ENCODE measurements at places on chromosomes 11 and 22.
A peak's percentile ranks its signal among the peaks of the same experiment; 100 is the strongest.

DNA sequence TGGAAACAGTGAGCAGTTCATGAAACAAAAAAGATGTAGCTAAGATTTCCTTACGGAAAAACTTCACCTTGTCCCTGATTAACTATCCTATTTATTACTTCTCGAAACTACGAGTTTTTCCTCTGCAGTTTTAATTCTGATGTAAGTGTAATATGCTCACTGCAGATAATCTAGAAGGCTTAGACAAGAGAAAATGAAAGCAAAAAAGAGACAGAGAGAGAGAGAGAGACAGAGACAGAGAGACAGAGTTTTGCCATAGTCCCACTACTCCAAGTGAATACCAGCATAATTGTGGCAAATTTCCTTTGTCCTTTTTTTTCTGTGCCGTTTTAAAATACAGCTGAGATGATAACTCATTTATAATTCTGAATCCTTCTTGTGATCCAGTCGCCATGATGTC, 24.8 kb downstream of the FSHB start:
- no peak for DNase-seq

DNA sequence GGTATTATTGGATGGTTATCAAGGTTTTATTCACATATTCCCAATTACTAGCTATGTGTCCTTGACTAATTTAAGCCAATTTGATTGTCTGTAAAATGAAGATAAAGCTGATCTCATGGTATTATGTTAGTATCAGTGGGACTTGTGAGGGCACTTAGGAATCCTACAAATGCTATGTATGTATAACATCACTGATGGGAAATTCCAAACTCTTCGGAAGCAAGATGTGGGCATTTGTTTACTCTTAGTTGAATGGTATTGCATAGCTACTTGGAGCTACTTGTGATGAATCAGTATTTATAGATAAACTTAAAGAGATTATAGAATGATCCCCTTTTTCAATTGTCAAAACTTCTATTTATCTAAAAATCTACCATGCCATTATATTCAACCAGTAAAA, 239.9 kb downstream of the CNTN5 start:
- no peak for DNase-seq

DNA sequence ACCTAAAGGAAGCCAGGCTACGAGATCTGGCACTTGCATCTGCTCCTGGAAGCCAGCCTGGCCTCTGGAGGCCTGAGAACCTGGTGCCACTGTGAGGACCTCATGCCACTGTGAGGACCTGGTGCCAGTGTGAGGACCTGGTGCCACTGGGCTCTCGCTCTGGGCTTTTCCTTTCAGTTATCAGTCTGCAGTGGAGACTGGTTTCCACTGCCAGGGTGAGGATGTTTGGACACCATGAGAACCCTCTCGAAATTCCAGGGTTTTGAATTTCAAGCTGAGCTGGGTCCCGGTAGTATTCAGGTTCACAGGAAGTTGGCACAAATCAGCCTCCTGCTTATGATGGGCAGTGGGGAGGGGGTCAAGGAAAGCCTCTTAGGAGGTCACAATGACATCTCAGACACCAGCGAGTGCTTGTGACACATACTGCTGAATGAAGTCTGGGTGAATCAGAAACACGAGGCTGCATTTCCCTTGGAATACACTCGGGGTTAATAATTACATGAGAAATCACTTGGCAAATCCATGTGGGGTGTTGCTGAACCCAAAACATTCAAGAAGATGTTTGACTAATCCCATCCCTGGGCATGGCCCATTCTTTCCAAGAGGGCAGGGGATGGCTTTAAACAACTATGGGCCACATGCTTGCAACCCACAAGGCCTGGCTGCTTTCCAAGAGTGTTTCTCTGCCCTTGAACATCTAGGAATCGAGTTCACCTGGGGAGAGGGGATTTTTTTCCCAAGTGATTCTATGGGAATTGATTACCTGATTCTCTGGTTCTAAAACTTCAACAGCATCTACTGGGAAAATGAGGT, 60.2 kb downstream of the LINC01488 start:
- DNase-seq, result no peak

GRCh38 chr11:75966537-75967287, 151.7 kb downstream of the UVRAG start:
- no peak for DNase-seq

- DNase-seq, result no peak
Observed at GRCh38 chr11:65210748-65211147, 29.0 kb downstream of the CAPN1 start.

DNA sequence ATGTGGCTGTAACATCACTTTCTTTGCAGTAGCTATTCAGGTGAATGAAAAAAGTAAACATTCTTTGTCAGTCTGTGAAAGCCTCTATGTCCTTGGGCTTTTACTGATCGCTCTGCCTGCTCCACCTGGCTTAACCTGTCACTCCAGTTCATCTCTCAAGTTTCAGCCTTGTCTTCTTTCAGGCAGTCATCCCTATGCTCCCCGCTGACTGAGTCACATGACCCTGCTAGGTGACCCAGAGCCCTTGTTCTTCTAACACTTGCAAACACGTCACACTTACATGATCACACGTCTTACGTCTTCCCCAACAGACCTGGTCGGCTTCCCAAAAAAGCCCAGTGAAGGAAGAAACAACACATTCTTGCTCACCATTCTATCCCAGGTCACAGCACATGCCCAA, 499.3 kb upstream of the TENM4 start:
- no peak for DNase-seq

GRCh38 chr11:70603114-70603755, 204.9 kb downstream of the CTTN start:
- no peak for DNase-seq

GRCh38 chr11:67372993-67373647, at the start of gene CLCF1:
Gene CLCF1, minus strand, starts transcription at chr11:67373598. Its CDS starts 59 bp downstream, at chr11:67373539.
- peak; percentile 43 for DNase-seq

DNA sequence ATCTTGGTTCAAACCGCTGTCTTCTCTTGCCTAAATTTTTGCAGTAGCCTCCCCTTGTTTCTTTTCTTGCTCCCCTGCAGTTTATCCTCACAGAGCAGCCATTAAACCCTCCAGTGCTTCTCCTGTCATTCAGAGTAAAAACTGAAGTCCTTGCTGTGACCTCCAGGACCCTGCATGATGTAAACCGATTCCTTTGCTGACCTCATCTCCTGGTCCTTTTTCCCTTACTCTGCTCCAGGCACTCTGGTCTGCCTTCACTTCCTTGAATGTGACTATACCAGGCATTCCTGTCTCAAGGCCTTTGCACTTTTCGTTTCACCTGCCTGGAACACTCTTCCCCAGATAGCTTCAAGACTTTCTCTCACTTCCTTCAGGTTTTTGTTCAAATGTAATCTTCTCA, 152.0 kb downstream of the WNT11 start:
- no peak for DNase-seq

GRCh38 chr11:67024410-67024809, 1.5 kb downstream of the SYT12 start:
- DNase-seq, result peak; percentile 67

- no peak for DNase-seq
Observed at GRCh38 chr11:32584921-32585320, 1.3 kb downstream of the EIF3M start.

DNA sequence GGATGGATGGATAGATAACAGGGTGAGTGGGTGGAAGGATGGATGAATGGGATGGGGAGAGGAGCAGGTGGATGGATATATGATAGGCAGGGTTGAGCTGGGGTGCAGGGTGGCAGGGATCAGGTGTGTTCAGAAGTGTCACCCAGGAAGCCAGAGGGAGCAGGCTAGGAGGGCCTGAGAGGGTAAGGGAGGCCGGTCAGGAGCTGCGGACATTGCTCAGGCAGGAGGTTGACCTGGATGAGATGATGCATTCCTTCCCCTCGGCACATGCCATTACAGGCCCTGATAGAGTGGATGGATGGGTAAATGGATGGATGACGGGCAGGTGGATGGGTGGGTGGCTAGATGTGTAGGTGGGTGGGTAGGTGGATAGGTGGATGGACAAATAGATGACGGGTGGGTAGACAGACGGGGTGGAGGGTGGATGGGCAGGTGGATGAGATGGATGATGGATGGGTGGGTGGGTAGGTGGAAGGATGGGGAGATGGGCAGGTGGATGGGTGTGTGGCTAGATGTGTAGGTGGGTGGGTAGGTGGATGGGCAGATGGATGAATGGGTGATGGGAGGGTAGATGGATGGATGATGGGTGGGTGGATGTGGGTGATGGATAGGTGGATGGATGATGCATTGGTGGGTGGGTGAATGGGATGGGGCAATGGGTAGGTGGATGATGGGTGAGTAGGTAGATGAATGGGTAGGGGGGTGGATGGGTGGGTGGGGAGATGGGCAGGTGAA, 8.0 kb downstream of the DHCR7 start:
- no peak for DNase-seq

GRCh38 chr11:69634590-69634989, 6.4 kb upstream of the CCND1 start:
- no peak for DNase-seq

GRCh38 chr11:45924036-45924915, 1.8 kb downstream of the LARGE2 start:
- no peak for DNase-seq

DNA sequence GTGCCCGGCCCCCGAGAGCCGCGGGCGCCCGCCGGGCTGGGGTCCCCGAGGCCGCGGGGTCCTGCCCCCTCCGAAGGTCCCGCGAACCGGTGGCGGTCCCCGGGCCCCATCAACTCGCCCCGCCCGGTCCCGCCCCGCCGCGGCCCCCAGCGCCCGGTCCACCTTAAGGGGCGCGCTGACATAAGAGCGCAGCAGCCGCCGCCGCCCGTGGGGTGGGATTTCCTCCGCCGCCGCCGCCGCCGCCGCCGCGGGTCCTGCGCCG, at the start of gene ZDHHC8:
TSS of gene ZDHHC8 (plus strand) at position 208 of the 262 bp plus-strand sequence. CDS start 144 bp downstream, outside the sequence.
- no peak for DNase-seq

- DNase-seq, result no peak
Observed at GRCh38 chr11:123616505-123617198, 37.8 kb downstream of the SCN3B start.

- no peak for DNase-seq
Observed at GRCh38 chr11:100031973-100032372, 655.1 kb upstream of the ARHGAP42 start.

GRCh38 chr11:75867778-75868374, 52.9 kb downstream of the UVRAG start:
- peak; percentile 12 for DNase-seq

- no peak for DNase-seq
Observed at GRCh38 chr11:124890683-124891372, 6.8 kb downstream of the ROBO4 start.

DNA sequence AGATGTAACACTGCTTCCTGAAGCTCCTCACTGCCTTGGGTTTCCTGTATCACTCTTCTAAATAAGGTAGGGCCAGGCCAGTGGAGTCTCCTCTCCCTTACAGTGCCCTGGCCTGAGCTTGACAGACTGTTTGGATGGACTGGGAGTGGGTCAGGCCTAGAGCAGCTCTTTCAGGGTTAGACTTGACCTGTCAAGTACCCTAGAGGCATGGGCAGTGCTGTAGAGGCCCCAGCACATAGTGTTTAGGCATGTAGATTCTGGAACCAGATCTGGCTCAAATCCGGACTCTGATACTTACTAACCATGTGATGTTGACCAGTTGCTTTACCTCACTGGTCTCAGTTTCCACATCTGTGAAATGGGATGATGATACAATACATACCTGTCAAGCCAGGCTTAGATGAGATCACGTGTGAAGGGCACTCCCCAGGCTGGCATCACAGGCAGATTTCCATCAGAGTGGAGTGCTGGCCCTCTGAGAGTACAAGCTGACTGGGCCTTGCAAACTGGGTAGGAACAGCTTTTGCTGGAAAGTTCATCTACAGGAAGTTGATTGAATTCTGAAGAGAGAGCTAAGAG, 1.4 kb upstream of the MICAL2 start:
- DNase-seq, result no peak

- no peak for DNase-seq
Observed at GRCh38 chr11:77287615-77288273, 13.7 kb downstream of the GDPD4 start.

DNA sequence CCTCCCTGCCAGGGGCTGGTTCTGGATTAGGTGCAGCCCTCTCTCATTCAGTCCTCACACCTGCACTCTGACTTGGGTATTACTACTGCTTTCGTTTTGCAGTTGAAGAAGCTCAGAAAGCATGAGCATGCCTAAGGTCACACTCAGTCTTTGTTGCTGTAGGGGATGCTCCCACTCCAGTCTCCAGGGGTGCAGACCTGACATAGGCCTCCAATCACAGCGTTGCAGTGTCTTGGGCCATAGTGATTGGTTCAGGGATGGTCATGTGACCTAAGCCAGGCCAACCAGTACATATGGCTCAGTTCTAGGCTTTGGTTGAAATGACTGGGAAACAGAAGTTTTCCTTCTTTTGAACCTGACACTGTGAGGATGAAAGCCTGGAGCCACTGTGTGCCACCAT, 61.7 kb downstream of the FBXO7 start:
- no peak for DNase-seq

DNA sequence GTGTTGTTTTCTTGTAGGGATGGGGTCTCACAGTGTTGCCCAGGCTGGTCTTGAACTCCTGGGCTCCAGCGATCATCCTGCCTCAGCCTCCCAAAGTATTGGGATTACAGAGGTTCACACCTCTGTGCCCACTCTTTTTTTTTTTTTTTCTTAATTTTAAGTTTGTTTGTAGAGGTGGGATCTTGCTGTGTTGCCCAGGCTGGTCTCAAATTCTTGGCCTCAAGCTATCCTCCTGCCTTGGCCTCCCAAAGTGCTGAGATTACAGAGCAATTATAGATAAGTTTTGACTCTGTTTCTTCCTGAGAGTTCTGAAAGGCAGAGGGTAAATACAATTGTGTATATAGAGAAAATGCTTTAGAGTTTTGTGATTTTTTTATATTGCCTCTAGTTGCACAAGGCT, 160.4 kb downstream of the TEAD1 start:
- no peak for DNase-seq

GRCh38 chr22:19815093-19815822, 39.4 kb downstream of the GNB1L start:
- DNase-seq, result no peak

DNA sequence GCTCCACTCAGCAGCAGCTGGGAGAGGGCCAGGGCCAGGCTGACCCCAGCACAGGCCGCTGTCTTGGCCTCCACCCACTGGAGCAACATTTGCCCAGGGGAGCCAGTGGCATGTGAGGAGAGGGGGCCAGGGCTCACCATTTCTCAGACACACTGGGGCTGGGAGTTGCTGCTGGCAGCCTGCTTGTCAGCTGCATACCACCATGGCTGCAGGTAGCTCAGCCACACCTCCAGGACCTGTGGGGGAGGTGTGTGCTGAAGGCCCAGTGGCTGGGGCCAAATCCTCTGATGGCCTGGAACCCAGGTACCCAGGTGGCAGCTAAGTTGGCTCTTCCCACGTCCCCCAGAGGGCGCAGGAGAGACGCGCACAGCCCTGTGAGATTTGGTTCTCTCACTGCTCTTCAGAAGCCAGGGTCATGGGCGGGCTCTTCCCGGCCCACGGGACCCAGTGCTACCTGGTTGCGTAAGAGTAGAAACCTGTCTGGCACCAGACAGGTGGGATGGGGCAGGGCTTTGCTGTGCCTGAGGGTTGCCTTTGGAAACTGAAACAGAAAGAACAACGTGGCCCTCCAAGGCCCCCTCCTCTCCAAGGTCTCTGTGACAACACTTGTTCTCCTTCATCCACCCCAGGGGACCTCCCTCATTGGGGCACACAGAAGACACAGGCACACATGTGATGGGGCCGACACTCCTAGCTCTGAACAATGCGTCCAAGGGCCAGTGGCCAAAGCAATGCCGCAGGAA, 98.8 kb downstream of the MED15 start:
- peak; percentile 75 for DNase-seq
